ENCODE measurements at places on chromosomes 3 and 15.

GRCh38 chr3:20458994-20459716, 273.1 kb upstream of the SGO1 start:
- no peak for DNase-seq

DNA sequence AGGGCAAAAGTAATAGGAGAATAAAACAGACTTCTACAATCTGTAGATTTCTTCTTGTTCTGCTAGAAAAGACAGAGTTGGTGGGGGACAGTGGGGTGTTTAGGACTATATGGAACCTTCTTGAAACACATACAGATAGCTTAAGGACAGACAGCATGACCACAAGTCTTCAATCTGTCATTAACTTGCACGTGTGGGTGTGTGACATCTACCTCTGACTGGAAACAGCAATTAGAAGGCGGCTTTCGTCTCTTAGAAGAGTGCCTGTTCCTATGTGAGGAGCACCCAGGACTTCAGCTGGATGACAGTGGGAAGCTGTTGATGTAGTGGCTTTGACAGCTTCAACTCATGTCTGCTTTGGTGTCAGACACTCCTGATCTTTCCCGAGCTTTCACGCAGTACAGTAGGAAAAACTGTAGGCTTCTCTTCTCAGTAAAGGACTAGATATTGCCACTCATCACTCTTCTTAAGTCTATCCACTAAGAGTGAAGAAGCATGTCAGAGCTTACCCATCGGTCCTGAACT, 44.5 kb downstream of the TYRO3 start:
- DNase-seq: no peak

DNA sequence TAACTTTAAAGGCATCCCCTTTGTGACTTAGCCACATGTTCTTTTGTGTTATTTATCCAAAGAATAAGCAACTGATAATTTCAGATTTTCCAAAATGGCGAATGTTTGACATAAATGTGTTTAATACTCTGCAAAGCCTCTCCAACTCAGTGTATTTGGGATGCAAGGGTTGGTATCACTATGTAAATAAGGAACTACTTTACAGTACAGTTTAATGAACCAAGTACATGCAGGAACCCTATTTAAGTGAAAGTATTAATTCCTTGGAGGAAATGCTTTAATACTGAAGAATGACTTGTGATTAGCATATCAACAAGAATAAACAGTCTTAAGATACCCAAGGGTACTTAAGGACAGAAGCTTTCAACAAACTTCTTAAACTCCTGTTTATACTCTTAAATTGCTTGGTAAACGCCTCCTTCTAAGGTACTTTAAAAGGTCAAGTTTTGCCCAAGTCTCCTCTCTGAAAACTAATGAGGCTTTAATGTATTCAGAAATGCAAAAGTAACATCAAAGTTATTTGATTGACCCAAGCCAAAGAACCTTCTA, 107.7 kb downstream of the TNIK start:
- no peak for DNase-seq

DNA sequence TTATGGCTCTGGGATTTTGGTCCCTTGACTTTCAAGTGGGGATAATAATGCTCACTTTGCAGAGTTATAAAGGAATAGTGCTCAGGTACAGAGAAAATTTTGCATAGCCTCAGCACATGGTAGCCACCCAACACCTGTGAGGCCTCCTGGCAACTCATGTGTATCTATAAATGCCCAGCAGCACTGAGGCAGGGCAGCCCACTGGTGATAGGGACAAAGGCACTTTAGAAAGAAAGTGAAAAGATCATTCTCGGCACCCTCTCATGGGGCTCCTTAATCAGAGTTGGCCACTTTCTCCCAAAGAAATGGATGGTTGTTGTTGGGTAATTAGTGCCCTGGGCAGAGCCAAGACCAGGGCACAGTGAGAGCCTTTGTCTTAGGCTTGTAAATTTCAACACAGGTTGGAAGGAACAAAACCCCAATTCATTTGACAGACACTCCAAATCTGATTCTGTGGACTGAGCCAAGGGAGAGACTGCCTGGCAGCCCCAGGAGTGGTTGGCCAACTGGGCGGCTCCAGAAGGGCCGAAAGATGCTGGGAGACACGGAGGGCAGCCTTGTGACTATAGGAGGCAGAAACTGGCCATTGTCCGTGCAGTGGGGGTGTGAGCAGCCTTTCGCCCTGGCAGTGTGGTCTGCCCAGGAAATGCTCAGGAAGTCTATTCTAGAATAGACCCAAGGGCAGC, 213.2 kb upstream of the RGMA start:
- no peak for DNase-seq

DNA sequence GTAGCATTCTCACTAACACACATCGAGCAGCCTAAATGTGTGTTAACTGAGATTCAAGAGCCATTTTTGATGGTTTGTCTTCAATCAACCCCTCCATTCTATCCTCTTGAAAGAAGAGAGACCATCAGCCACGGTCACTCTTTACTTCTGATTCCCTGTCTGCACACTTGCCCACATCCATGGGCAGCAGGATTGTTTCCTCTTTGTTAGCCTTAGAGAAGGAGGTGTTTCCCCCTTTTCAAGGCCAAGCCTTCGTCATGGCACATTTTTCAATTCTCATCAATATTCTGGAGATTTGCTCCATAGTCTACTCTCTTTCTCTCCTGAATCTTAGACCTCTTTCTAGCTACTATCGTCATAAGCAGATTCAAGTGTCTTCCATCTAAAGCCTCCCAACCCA, 522.4 kb upstream of the NAALADL2 start:
- no peak for DNase-seq

DNA sequence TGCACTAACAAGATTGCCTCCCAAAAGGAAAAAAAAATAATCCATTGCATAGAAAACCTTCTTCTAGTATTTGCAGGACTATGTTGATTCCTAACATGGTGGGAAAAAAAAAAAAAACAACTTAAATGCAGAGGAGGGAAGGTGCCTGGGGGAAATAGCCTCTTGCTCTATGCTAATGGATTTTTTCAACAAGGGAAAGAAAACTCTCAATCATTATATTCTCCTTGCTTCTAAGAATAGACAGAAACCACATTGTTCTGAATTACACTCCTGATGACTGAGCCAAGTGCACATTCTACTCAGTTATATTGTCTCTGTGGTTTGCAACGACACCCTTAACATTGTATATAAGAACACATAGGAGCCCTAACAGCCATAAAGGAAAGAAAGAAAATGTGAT, 760.2 kb downstream of the NAALADL2 start:
- no peak for DNase-seq

DNA sequence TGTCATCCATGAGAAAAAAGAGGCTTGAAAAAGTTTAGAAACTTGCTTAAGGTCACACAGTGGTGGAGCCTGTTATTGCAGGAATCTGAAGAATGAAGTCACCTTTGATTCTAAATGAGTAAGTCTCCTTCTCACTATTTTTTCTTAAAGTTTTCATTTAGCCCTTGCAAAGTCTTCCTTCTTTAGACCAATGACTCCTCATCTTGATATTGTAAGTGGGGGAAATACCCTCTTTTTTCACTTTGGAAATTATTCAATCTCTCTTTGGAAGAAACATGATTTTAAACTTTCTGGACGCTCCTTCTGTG, 787 bp upstream of the SLMAP start:
- DNase-seq: peak; percentile 46

DNA sequence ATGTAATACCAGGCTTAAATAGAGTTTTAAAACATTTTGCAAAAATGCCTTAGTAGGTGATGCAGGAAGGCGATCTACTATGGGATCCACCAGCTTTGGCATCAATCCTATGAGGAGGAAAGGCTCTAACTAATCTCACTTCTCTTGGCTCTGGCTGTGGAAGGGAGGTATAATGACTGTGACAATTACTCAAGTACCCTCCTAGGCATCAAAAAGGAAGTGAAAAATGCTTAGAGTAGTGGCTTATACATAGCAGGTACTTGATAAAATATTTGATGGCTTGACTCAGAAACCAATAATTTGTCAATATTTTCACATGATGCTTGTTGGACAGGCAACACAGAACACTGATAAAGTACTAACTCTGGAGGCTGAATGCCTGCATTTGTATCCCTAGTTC, 34.1 kb upstream of the SERPINI2 start:
- no peak for DNase-seq

Measured in NCI-H226 (cell line).